NCI-H2227 treated with DMSO at 0.1 percent for 48 hours (cell line): ENCODE measurements at places on chromosomes 7 and 10.

GRCh38 chr7:104933521-104933988 lies 80.5 kb upstream of the KMT2E start:
- DNase-seq = peak; percentile 12

DNA sequence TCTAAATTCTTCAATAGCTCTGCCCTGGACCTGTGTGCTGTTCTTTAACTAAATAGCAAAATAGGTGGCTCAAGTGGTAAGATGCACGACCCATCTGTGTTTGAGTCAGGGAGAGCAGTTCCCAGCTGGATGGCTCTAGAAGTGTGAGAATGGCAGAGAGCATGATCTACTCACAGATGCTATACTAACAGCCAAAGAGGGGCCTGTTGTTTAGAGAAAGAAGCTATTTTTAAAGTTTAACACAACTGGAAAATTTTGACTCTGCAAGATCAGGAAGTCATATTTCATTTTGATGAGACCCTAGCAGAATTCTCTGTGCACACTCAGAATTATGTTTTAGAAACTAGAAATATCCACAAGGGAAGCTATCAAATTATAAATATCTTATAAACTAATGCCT lies 87.4 kb upstream of the PIP4K2A start:
- DNase-seq = no peak

GRCh38 chr10:88388324-88388723 lies 194.8 kb downstream of the RNLS start:
- no peak for DNase-seq

DNA sequence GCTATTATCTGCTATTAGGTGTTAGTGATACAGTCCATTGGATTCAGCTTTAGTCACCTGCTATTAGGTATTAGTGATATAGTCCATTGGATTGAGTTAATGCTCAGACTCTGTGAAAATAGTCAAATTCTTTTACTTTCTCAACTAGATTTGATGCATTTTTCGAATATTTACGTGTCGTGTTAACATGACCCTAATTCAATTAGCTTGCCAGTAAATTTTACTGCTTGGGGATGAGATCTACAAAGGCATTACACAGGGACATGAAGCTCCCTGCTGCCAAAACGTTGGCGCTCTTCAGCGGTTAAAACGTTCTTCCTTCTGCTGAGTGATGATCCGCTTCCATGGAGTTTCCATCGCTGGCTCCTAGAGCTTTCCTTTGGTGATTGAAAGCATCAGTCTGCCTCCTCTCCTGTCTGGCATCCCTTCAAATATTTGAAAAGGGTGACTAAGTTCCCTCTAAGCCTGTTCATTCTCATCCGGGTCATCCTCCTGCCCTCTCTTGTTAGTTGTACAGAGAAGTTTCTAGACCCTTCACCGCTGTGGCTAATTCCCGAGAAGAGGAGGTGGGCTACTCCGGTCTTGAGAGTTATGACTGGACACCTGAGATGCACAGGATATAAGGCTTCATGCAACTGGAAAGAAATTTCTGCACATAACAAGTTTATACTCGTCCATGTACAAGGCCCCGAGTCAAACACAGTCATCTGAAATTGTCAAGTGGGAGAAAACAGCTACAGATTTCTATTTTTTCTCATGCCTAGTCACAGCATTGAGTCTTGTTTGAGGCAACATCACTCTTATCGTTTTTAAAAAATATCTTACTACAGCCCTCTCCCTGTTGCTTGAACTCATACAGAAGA lies 254.0 kb downstream of the KLF6 start:
- no peak for DNase-seq

- no peak for DNase-seq
These were observed 1.3 kb downstream of the SHH start for GRCh38 chr7:155810770-155811559.

GRCh38 chr7:33961948-33962347 lies 56.6 kb downstream of the BMPER start:
- DNase-seq = no peak

GRCh38 chr7:124781418-124781817 lies 15.8 kb upstream of the GPR37 start:
- DNase-seq = no peak

GRCh38 chr10:38146579-38147333 lies 52.6 kb downstream of the ZNF37A start:
- no peak for DNase-seq

DNA sequence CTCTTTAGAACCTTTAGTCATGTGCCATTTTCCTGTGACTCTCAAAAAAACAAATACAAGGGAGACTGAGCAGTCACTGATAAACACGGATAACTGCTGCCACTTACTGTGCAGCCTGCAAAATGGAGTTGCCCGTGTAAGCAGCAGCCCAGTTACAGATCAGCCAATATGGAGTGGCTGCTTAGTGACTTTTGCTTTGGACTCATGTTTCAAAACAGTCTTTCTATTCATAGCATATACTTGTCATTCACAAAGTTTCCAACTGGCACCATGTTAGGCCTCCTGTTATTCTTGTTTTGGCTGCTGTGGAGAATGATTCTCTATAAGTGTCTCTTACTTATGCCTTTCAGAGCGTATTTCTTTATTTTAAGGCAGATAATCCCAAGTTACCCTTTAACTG lies 3.0 kb downstream of the FAM204A start:
- no peak for DNase-seq

DNA sequence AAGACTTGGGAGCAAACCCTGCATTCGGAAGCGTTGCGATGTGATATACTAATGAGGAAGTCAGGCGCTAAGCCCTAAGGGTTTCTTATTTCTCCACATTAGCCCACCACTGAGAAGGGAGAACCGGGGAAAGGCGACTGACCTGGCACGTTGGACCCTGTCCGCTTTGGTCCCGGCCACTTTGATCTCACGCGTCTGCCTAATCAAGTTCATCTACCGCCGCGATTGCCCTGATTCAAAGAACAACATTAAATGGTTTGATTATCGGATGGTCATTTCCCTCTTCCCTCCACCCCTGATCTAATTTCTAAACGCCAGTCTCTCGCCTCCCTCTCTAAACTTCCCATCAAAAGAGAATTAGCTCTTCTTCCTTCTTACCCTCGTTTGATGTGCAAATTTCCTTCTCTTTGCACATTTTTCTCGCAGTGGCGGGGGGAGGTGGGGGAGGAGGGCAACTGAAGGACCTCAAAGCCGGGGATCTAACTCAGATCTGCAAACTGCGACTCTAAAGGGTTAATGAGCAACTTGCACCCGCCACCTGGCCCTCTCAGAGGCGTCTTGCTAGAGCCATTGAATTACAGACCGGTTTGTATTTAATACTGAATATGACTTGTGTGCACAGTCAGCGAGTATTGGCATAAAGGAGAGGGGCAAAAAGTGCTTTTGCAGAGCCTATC lies 687 bp upstream of the DKK1 start:
- peak; percentile 28 for DNase-seq

DNA sequence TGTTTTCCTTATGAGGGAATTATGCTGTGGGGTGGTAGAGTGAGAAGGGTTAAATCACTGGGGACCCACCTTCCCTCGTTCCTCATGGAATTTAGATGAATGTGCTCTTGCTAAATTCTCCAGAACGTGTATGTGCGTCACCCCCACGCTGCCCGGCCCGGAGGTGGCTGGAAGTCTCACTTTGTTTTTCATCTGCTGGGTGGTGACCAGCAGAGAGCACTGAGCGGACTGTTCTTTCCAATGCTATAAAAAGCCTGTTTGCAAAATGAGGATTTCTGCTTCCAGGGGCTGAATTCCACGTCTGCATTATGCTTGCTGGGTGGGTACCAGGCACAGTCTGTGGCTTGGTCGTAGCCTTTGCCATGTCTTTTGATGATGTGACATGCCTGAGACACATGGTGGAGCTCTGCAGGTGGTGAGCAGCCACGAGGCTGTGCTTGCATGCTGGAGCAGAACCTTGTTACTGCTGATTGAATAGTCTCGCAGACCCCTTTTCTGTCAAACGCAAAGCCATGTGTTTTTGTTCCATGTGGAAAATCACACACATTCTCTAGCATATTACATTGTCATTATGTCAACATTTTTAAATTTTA lies 31.9 kb upstream of the INSYN2A start:
- no peak for DNase-seq

DNA sequence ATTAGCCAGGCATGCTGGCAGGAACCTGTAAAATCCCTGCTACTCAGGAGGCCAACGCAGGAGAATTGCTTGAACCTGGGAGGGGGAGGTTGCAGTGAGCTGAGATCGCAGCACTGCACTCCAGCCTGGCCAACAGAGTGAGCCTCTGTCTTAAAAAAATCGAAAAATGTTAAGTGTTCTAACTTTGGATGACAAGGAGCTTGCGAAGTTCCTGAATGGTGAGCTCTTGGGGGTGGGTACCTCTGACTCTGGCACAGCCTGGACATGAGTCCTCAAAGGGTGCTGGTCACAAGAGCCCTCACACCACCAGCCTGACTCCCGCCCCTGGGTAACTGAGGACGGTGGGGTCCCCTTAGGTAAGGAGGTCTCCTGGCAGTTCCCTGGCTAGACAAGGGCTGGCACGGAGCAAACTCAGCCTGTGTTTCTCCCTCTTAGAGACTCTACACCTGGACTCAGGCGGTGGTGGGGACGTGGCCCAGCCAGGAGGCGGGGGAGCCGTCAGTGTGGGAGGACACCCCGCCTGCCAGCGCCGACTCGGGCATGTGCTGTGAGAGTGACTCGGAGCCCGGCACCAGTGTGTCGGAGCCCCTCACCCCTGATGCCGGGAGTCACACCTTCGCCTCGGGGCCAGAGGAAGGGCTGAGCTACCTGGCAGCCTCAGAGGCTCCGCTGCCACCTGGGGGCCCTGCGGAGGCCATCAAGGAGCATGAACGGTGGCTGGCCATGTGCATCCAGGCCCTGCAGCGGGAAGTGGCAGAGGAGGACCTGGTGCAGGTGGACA lies 24.1 kb downstream of the AMZ1 start:
- DNase-seq = no peak

DNA sequence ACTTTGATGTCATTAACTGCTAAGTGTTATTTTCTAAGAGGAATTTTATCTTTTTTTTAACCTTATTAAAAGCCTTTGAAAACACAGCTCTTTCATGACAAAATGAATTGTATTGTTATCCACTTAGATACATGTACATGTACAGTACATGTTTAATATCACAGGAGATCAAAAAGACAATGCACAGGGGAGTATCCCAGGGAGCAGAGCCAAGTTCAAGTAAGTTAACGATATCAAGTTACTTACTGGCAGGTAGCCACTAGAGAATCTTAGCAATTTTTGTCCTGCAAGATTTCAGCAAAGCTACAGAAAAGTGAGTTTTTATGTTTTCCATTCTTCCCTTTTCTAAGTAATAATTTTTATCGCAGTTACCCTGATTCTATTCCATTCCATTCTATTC lies 33.9 kb upstream of the ARL4A start:
- no peak for DNase-seq

- DNase-seq = no peak
These were observed 60.1 kb upstream of the NFE2L3 start for GRCh38 chr7:26091933-26092332.

DNA sequence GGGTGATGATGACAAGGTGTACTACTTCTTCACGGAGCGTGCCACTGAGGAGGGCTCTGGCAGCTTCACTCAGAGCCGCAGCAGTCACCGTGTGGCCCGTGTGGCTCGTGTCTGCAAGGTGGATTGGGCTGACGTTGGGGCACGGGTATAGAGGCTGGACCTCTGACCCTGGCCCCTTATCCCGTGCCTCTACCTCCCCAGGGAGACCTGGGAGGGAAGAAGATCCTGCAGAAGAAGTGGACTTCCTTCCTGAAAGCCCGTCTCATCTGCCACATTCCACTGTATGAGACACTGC lies 8.4 kb downstream of the MRPL43 start:
- DNase-seq = no peak

DNA sequence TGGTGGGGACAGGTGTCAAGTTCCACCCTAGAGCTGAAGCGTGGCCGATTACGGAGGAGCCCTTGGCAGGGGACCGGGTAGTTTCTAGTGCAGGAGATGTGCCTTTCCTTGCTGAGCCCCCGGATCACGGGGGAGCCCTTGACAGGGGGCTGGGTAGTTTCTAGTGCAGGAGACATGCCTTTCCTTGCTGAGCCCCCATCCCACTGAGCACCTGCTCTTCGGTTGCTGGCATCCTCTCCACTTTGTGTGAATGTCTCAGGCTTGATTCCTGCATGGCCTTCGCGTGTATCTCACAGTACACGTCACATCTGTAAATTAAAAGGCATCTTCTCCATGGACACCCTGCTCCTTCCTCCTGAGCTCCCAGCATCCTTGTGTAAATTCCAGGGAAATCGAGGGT lies 263.5 kb downstream of the ADARB2 start:
- DNase-seq = no peak

DNA sequence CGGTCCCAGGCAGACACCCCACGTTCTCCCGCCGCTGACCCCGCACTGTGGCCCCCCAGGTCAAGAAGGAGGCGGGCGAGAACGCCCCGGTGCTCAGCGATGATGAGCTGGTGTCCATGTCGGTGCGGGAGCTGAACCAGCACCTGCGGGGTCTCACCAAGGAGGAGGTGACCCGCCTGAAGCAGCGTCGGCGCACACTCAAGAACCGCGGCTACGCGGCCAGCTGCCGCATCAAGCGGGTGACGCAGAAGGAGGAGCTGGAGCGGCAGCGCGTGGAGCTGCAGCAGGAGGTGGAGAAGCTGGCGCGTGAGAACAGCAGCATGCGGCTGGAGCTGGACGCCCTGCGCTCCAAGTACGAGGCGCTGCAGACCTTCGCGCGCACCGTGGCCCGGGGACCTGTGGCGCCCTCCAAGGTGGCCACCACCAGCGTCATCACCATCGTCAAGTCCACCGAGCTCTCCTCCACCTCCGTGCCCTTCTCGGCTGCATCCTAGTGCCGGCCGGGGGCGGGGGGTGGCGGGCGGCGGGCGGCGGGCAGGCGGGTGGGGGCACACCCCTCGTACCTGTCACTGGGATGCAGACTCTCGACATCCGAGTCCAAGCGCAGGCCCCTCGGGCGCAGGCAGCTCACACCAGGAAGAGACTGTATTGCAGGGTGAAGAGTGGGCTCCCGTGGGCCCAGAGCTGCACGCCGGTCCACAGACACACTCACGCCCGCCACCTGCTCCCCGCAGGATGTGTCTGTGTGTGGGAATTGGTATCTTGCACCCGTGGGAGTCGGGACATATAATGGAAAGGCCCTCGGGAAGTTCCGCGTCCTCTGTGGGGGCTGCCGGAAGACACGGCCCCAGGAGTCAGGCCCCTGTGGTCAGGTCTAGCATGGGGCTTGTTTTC lies 9.6 kb downstream of the MAFK start:
- DNase-seq = no peak

- no peak for DNase-seq
These were observed 6.9 kb downstream of the BZW2 start for GRCh38 chr7:16652888-16653287.
